ENCODE measurements at places on chromosomes 6 and 20.

- DNase-seq, result no peak
Observed at GRCh38 chr6:53543359-53544216, 1.3 kb downstream of the GCLC start.

GRCh38 chr6:37691904-37692806, 5.5 kb downstream of the MDGA1 start:
- peak; percentile 66 for DNase-seq

GRCh38 chr20:37841389-37841788, 61.5 kb upstream of the VSTM2L start:
- no peak for DNase-seq

GRCh38 chr20:52444455-52444854, 252.9 kb upstream of the ZFP64 start:
- no peak for DNase-seq

GRCh38 chr6:63764318-63764916, 128.8 kb downstream of the PHF3 start:
- DNase-seq, result no peak

- DNase-seq, result no peak
Observed at GRCh38 chr6:150765067-150765764, 100.3 kb upstream of the MTHFD1L start.

- DNase-seq, result no peak
Observed at GRCh38 chr6:5674721-5675120, 332.0 kb downstream of the NRN1 start.

GRCh38 chr6:44255871-44256774, 1.2 kb downstream of the SLC35B2 start:
- no peak for DNase-seq

- no peak for DNase-seq
Observed at GRCh38 chr6:158571826-158572652, 12.1 kb downstream of the TMEM181 start.

GRCh38 chr6:7900621-7901020, 10.0 kb downstream of the TXNDC5 start:
- no peak for DNase-seq

DNA sequence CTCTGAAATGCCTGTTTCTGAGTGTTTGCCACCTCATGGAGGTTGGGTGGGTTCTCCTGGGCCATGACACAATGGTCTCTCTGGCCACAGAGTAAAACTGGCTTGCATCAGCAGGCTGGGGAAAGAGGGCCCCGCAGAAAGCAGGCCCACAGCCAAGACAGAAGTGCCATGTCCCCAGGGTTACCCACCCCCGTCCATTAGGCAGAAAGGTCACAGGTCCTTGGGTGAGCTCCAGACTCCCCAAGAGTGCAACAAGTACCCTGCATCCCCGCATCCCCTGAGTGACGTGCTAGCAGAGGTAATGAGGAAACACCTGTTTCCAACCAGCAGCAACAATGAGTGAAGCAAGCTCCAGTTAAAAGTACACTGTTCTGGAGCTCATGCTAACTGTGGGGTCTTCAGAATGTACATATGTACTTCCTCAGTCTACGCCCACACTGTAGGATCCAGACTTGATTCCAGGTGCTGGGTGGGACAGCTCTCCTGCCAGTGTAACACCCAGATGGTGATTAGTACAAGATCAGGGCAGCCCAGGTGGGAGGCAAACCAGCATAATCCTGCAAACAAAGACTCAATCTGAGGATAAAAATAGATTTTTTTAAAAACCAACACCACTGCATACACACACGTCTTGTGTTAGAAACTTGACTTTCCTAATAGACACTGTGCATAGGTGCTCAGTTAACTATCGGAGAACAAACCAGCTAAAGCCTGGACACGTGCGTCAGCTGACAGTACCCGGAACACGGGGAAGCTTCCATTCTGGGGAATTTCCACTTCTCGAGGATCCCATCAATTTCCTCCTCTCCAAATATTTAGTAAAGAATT, 31.5 kb downstream of the RRBP1 start:
- DNase-seq, result no peak

- no peak for DNase-seq
Observed at GRCh38 chr6:44499609-44500008, 112.1 kb downstream of the CDC5L start.

DNA sequence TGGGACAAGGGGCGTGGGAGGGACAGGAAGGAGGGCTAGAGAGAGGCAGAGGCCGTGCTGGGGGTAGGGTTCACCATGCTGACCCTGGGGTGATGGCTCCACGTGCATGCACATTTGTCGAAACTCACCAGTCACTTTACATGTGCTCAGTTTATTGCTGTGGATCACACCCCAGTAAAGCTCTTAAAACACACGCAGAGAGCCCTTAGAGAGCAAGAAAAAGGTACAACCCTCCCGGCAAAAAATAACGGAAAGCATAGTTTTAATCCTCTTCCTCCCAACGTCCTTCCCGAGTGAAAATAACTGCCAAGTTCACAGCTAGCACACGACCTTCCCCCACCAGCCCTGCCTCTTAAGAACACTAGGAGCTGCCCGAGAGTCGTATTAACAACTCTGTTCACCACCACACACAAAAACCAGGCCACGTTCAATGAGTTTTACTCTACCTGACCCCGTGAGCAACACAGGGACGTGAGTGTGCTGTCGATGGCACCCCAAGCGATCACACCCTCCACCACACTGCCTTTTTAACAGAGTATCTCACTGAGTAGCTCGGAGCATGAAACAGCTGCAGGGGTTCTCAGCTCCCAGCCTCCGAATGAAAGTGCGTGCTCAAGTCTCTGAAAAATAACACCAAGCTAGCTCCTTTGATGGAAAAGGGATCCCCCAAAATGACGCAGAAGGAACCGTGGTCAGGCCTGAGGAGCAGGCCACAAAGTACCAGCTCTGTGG, 39.7 kb downstream of the TAF4 start:
- no peak for DNase-seq

- no peak for DNase-seq
Observed at GRCh38 chr6:163643866-163644265, 229.3 kb downstream of the QKI start.

DNA sequence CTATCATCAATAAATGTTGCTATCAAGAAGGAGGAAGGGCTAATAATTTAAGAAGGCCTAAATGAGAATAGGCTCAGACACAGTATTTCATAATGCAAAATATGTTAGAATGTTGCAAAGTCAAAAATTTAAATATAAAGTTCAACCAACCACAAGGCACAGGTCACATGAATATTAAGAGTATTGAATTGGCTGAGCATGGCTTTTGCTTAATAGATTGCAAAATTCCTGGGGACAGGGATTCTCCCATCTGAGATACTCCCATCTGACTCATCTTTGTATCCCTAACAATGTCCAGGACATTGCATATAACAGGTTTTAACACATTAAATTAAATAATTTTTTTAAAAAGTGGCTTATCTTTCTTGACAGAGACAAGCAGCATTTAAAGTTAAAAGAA, 32.9 kb upstream of the UTRN start:
- DNase-seq, result no peak

DNA sequence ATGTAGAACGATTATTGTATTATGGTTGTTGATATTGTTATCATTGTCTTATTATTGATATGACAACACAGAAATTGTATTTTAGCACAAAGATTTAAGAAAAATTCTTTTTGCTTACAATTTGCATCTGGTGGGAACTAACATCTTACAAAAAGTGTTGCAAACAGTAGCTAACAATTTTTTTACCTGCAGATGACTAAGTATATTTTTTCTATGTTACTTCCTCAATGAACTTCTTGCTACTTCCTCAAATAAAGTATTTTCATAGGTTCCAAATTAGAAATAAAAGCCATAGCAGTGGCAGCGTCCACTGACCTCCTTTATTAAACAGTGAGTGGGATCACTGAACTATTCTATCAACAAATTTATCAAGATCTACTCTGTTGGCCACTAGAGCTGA, 847.0 kb downstream of the PHF3 start:
- no peak for DNase-seq

GRCh38 chr20:45555198-45555597, 8.0 kb upstream of the EPPIN start:
- DNase-seq, result no peak

DNA sequence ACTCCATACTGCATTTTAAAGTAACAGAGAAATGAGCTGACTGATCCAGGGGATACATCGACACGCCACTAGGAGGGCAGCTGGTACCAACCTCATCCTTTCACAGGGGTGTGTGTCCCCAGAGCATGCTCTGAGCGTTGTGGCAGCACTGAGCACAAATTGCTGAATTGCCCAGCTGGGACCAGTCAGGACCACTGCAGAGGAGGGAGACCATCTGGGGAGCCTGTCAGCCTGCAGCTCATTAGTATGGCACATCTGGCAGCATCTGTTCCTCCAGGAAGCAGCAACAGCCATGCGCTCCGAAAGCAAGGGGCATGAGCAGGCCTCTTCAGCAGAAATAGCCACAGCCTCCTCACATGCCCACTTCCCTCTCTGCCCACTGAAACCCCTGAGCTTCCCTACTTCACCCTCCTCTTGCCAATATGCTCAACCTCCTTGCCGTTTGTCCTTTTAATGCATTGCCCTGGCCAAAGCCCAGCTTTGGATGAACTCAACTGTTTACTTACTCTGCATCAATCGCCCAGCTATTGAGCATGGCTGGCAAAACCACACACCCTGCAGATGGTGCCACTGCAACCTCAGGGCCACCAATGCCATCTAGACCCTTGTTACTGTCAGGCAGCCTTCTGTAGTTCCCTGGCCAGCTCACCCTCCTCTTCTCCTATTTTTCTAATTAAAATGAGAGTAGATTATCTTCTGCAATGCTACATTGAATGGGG, 77.6 kb upstream of the NEDD9 start:
- no peak for DNase-seq

DNA sequence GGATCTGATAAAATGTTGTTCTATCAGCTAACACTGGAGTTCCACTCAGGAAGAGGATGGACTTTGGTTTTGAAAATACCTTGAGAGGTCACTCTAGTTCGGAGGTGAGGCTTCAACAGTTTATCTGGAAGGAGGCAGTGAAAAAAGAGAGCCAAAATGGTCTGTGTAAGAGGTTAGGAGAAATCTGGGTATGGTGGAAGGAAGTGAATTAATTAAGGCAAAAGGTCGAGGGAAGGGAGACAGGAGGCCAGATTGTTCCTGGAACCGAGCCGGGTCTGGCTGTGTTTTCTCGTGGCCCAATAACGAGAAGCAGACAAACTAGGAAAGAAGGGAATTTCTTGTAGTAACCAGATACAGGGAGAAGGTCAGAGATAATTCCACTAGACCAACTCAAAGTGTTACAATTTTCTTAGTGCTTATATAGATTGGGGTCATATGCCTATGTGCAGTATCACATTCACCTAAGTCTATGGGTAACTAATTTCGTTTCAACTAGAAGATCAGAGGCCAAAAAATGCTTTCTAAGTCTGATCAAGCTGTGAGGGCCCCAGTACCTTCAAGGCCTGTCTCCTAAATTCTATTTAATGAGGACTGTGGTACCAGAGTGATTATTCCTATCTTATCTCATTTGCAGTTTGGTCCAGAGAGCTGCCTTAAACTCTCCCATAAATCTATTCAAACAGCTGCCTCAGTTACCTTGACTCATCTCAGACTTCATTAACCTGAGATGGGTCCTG, 96.0 kb upstream of the SNX9 start:
- no peak for DNase-seq

DNA sequence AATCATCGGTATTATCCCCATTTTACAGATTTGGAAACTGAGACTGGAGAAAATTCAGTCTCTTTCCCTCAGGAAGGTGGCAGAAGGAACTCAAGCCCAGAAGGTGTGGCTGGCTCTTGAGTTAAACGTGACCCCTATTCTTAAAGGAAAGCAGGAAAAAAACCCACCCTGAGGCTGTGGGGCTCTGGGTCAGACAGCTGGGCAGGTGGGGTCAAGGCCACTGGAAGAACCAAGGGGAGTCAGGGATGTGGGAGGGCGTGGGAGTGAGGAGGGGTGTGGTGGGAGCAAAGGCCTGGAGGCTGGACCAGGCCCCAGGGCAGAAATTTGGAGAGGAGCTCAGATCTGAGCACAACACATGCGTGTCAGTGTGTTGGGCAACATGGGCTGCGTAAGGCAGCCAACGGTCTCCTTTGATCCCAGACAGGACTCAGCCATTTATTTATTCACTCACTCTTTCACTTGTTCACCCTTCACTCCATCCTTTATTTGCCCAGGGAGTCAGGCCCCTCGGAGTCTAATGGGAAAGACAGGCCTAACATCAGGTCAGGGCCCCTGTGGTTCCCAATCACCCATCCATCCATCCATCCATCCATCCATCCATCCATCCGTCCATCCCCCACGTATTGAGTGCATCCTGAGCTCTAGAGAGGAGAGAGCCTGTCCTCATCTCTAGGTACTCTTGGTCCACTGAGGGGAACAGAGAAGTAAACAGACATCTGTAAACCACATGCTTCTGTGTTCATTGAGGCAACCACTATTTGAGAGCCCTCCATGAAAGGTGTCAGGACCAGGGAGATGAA, 165.0 kb downstream of the VEGFA start:
- no peak for DNase-seq

DNA sequence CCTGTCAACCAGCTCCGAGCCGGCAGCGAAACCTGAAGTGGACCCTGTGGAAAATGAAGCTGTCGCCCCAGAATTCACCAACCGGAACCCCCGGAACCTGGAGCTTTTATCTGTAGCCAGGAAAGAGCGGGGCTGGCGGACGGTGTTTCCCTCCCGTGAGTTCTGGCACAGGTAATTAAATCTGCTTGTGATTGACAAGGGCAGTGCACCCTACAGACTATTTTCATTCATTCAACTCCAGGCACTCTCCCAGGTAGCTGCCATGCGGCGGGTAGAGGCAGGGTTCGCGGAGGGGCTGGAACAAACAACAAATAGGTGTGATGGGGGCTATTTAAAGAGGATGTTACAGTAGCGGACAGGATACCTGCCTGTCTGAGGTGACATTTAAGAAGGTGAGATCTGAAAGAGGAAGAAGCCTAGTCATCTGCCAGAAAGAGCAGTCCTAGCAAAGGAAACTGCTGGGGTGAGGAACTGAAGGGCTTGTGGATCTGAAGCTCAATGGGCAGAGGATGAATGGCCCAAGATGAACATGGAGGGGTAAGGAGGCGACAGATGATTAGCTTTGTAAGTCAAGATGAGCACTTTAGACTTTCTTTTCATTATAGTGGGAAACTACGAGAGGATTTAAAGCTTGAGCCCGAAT, 810 bp downstream of the MRPL18 start:
- DNase-seq, result no peak

DNA sequence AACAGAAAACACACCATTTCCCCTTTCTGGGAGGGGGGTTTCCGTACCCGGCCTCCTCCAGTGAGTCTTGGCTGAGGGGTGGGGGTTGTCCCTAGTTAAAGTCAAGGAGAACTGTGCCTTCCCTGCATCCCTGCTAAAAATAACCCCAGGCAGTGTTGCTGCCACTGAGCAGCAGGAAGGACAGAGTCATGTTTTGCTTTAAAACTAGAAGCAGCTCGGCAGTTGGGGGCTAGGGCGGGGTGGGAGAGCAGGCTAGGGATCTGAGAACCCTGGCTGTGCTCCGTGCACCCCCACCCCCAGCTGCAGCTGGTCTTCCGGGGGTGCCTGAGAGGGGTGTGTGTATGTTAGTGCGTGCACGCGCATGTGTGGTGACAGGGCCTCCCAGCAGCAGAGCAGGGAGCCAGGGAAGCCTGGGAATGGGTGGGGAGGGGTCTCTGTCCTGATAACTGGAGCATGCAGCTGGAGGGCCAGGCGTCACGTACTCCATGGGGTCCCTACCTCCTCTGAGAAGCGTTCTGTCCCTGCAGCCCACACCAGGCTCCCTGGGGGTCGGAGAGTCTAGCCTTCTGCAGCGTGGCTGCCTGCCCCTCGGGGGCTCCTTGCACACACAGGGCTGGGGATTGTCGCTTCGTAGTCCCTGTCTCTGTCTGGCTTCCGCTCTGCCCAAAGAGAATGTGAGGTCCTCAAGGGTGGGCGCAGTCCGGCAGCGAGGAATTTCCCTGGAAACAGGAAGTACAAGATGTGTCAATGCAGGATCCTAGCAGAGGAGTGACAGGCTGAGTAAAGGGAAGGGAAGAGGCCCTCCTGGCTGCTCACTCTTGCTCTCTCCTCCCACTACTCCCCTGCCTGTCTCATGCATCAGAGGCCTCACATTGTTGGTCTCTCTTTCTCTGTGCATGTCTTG, 16.8 kb upstream of the ARMC12 start:
- DNase-seq, result no peak
